Ureter (tissue), 1 donor: ENCODE measurements at places on chromosomes 11 and 22. TPM values are rescaled to one million over a fixed set of nuclear protein-coding genes. Genes with fewer than 3 reads are reported as not detected.

- no peak for DNase-seq
Measured at GRCh38 chr11:72771507-72771906, 19.3 kb upstream of the ARAP1 start.

GRCh38 chr11:34380696-34381095, 22.9 kb upstream of the ABTB2 start:
- no peak for DNase-seq

- peak; percentile 53 for DNase-seq
Measured at GRCh38 chr22:38572065-38572464, 2.1 kb upstream of the DMC1 start.

Gene ST13
- total RNA-seq: 216 TPM

Gene PRG3
- not detected for total RNA-seq

DNA sequence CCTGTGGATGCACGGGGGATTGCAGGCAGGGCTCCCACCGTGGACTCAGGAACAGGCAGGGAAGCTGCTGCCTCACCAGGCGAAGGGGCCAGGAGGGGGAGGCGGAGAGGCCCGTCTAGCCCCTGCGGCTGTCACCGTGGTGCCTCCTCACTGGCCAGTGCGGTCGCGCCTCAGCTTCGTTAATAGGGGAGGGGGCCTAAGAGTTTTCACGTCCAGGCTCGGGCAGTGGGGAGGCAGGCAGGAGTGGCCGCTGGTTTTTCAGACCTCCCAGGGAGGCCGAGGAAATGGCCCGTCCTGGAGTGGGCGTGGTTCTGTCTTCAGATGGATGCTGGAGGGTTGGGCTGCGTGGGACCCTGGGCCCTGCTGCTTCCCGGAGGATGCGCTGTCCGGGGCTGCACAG, 91.1 kb upstream of the B3GAT1 start:
- no peak for DNase-seq

- DNase-seq: no peak
Measured at GRCh38 chr11:1784761-1785650, 21.3 kb upstream of the CTSD start.

Gene MRGPRE
- 0.81 TPM for total RNA-seq

Gene CATSPER1
- total RNA-seq: not detected

Gene MUC5AC
- total RNA-seq: not detected

Gene NCAPH2
- total RNA-seq: 37.7 TPM

DNA sequence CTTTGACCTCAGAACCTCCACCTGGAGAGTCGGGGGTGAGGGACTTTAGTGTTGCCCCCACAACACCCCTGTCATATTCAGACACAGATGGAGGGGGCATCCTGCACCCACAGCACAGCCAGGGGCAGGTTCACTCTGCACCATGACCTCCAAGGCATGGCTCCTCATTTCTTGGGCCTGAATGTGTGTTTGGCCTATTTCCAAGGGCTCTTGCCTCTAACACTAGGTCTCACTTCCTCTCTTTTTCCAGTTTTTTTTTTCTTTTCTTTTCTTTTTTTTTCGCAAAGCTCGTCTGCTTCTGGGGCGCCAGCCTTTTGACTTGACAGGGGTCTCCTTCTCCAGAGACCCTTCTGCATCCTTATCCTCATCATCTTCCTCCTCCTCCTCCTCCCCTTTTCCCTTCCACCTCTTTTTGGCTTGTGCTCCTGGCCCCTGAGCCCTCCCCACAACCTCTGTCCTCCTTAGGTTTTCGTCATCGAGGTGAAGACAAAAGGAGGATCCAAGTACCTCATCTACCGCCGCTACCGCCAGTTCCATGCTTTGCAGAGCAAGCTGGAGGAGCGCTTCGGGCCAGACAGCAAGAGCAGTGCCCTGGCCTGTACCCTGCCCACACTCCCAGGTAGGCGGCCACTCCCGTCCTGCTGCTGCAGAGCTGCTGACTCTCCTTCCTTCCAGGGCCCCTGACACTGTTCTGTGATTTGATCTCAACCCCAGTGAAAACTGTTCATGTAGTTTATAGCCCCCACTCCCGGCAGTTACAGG, 3.8 kb downstream of the NCF4 start:
- no peak for DNase-seq

DNA sequence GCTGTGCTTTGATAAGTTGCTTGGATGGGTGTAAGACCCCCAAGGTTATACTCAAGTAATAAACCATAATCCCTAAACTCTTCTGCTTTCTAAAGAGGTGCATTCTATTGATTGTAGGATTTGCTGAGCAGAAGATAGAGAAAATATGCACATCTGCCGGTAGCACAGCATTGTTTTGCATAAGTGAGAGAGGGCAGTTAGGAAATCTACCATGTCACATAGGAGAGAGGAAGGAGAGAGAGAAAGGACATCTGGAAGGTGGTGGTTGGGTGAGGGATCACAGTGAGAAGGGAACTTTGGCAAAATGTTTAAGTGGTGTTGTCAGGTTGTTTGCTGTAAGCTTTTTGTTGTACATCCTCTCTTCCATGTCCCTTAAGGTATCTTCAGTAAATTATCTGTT, 73.6 kb upstream of the BDNF start:
- DNase-seq: no peak

DNA sequence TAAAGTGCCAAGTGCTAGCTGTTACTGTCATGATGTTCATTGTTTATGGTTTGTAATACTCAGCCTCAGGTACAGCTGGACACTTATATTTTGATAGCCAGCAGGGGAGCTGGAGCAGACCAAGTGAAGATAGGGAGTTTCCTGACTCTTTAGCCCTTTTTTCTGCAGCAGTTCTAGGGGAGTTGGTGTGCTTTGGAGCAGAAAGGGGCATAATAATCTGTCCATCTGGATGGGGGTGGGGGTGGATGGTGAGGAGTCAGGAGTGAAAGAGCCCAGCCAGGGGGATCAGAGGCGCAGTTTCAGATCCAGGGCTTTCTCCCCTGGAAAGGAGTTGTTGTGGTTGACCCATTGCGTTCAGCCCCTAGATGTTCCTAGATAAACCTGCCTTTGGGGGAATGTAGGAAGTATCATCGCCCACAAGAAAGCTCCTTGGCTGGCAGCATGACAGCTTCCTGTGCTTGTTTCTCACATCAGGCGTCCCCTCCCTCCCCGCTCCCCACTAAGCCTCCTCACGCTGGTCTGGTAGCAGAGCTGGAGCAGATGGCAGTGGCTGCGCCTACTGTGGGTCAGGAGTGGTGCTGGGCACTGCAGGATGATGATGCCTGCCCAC, 41.9 kb downstream of the MED15 start:
- DNase-seq: no peak

- DNase-seq: no peak
Measured at GRCh38 chr11:10311802-10312201, 6.9 kb downstream of the ADM start.

DNA sequence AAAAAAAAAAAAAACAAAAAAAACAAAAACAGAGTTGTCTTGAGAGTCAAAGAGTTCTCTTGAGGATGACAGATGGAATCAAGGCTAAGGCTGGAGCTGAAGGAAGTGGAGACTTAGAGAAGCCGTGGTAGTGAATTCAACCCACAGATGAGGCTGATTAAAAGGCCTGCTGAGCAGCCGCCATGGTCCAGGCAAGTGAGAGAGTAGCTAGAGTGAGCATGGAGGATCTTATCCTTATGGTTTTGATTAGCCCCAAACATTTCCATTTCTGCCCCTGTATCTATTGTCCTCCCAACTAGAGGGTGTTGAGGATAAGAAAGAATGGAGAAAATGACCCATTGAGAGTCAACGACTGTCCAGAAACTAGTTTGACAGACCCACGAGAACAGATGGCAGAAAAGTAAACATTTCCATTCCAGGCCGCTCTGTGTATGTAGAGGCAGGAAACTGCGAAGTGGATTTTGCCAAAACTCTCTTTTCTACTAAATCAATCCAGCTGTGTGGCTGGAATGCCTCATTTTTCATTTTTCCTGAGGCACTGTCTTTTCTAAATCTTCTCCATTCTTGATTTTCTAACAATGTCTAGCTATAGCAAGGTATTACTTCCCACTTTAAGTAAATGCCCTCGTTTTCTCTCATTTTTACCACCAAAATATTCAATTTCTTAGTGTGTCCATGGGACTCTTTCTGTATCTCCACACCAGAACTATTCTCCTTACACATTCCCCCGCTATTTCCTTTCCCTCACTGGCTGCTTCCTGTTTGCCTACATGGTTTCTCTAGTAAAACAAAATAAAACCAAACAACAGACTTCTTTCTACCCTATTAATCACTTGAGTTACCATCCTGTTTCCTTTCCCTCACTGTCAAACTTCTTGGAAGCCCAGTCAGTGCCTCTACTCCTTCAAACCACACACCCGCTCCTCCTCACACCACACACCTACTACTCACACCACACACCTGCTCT, 5.4 kb upstream of the MMP8 start:
- no peak for DNase-seq

DNA sequence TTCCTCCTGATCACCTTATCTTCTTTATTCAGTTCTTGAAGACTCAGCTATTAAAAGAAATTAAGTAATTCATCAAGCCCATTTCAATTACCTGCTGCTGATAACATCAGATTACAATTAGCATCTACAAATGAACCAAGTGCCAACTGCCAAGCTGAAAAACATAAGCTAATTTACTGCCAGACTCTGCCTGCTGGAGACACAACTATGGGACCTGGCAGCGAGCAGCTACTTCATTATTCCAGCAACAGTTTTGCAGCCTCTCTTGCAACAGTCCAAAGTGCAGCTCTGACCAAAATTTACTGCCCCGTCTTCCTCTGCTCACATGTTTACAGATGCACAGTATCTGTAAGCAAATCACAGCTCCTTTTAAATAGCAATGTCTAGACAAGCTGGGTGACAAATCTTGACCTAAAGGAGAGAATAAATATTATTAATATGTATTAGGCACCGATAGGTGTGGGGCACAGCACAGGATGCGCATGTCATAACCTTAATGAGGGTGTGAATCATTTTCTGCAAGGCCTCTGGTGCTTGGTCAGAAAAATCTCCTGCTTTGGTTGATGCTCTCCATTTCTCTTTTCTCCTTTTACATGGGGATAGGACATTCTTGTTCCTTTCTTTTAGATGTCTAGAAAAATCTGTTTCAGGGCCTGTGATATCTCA, 232.2 kb upstream of the PITPNB start:
- DNase-seq: no peak

- peak; percentile 56 for DNase-seq
Measured at GRCh38 chr11:62708793-62709192, 1.3 kb downstream of the GNG3 start.

DNA sequence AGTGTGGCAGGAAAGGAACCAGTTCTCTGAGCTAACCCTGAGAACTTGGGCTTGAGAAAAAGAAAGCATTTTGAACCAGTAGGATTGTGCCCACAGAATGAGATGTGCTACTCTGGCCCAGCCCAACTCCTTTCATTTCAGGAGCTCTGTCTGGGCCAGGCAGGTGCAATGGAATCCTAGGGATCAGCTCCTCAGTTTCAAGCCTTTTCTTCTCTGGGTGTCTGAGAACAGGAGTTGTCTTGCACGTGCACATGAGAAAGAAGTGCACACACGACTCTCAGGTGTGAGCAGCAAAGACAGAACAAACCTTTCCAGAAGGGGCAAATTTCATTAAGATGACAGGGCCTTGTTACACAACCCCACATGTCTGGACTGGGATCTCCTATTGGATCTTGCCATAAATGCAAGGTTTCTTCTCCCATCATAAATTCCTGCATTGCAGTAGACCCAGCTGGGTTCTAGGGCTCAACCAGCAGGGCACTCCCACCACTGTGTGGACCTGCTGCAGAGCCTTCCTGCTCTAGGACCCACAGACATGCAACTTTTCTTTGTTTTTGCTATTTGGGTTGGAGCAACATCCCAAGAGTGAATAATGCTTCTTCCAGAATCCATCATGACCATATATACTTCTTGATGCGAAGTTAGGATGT, 24.5 kb upstream of the GGTLC2 start:
- no peak for DNase-seq

- no peak for DNase-seq
Measured at GRCh38 chr11:95284057-95285052, 53.4 kb upstream of the SESN3 start.

DNA sequence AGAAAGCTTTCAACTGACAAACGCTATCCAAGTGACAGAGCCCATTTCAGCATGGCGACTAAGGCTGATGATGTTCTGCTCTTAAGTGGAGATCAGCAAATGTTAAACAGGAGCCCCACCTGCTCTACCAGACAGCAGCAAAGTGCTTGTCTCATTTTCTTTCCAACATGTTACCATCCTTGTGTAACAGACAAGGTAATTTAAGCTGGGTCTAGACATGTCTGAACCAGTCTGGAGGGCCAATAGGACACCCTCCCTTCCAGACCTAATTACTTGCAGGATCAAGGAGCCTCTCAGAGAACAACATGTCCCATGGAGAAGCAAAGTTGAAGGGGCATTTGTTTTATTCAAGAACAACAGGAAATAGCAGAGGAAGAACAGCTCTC, 3.9 kb upstream of the LMO2 start:
- DNase-seq: no peak

DNA sequence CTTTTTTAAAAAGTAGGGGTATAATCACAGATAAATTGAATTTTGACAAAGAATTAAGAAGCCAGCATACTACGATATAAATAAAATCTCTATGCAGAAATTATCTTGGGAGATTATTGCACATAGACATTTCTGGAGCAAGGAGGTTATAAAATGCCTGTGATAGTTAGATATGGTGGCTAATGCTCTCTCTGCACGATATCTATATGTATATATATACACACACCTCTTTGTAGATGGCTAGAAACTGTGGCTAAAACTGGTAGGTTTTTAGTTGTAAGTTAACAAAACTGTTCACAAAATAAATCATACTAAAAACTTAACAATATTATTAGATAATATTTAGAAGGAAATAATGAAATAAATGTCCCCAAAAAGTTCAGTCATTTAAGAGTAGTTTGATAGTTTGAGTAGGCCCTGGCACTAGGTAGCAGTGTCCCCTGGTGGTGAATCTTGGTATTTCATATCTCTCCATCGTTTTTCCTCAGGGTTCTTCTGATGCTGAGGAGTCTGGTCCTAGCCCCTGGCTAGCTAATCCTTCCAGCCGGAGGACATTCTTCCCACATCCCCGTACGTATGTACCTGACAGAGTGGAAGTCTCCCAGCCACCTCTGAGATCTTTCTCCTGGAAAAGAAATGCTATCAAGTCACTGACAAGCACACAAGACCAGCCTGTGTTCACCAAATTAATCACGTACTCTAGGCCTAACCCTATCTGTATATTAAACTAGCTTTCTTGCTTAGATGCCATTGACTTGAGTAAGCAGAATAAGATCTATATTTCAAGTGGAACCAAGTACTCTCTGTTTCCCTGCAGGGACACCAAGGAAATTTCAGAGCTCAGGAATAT, 32.2 kb downstream of the ART5 start:
- no peak for DNase-seq

Gene PATE2
- 0.23 TPM for total RNA-seq

- no peak for DNase-seq
Measured at GRCh38 chr22:43851058-43851978, 11.0 kb downstream of the SULT4A1 start.

DNA sequence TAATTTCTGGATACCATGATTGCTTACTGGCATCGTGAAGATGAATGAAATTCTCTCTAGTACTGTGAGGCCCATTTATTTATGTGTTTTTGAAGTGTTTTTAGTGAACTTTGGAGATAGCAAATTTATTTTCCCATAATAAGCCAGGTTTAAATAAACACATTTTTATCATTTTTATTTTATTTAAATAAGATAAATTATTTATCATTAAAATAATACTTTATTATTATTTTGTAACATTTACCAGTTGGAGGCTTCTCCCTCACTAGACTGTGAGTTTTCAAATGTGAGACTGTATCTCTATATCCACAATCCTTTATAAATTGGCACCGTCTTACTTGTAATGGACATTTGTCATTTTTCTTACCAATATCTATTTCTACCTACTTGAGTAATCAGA, 351.7 kb downstream of the METTL15 start:
- no peak for DNase-seq
